ENCODE measurements at places on chromosomes 5 and 9.

DNA sequence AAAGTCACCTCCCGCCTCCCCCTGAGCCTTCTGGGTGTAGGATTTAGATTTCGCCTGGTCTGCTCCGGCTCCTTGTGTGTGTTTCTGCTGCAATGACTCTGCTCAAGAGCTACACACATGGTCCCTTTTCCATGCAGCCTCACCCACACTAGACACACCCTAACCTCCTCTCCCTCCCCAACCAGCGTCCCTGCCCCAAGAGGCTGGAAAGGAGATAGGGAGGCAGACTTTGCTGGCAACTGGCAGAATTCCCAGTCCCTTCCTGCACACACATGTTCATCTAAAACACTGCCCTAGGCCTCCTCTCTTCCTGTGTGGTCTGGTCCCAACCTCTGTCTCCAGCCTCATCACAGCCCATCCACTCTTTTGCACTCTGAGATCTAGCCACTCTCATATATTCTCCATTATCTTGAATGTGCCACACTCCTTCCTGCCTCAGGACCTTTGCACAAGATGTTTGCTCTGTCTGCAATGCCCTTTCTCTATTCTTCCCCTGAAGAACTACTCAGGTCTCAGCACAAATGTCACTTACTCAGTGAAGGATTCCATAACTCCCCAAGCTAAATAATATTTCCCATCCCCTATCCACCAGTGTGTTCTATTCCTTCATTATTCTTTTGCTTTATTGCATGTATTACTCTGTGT lies 253.8 kb downstream of the CDK5RAP2 start:
- no peak for DNase-seq

- DNase-seq: no peak
Measured at GRCh38 chr5:135323227-135323626, 75.8 kb downstream of the MACROH2A1 start.

DNA sequence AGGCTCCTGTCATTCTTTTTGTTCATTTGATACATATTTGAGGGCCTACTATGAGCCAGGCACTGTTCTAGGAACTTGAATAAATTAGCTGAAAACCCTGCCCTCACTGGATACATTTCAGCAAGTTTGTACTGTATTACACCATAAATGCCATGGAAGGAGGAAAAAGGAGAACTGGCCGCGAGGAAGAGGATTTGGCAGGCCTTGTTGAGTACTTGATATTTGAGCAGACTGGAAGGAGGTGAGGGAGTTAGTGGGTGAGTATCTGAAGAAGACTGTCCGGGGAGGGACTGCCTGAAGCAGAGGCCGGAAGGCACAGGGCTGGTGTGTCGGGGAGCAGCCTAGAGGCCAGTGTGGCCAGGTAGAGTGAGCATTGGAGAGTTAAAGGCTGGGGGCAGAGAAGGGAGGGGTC lies 4.5 kb downstream of the SNX30 start:
- no peak for DNase-seq

DNA sequence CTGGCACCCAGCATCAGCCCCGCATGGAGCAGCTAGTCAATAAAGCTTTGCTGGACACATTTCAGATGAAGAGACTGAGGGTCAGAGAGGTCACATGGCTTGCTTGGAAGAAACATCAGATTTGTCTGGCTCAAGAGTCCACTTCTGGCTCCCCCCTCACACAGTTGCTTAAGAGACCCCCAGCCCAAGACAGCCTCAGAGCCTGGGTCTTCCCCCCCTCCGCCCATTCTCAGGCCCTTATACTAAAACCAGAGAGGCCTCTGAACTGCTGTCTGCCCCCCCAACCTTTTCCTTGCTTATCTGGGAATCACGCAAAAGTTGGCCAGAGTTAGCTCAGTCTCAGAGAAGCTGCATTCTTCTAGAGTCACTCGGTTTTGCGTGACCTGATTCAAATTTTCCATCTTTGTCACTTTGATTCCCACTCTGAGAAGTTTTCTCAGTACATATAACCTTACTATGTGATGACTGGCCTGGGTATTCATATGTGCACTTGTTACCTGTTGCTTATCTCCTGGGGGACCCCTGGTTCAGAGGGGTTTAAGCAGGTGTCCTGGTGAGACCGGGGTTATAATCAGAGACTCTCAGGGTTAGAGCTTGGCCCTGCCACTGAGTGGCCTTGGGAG lies 145.4 kb upstream of the IER5L start:
- DNase-seq: no peak

GRCh38 chr5:81808106-81808505 lies 57.2 kb upstream of the SSBP2 start:
- no peak for DNase-seq

DNA sequence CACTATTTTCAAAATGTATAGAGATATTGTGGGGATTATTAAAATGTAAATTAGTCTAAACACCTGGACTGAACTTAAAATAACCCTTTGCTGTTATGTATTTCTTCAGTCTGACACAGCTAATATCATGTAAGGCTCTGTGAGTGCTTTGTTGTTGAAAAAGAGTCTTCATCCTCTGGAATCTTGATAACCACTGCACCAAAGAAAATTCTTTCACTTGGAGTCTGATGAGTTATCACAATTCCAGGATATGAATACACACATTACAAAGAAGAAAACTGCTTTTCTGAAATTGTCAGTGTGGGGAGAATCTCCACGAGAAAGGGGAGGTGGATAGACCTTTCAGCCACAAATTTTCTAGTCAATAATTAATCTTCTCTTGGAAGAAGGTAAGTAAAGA lies 42.3 kb upstream of the TARS1 start:
- DNase-seq: no peak

DNA sequence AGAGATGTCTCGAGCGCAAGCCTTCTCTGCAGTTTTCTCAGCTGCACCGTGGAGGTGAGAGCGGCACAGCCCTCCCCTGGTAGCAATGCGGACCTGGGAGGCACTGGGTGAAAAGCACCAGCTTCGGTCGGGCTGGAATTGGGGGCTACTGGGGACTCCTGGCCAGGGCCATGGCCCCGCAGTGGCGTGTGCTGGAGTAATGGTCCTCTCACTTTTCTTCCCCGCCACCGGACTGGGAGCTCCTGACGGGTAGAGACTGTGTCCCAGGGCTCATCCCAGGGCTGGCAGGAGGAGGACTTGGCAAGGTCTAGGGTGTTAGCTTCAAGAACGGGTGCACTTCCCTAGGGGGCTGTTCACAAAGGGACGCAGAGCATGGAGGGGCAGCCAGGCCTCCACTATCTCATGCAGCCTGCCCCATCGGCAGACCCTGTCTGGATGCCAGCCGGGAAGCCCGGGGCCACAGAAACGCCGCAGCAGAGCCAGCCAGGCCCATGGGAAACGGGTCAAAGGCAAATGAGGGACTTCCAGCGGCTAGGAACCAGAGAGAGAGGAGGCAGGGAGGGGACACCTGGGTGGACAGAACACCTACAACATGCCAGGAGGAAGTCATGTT lies 92.6 kb upstream of the MVB12B start:
- no peak for DNase-seq

GRCh38 chr5:119630752-119631440 lies 1.5 kb downstream of the FAM170A start:
- DNase-seq: no peak

Measured in stimulated activated CD4-positive, alpha-beta T cell treated with anti-CD3 and anti-CD28 coated beads, Interleukin-12 subunit alpha, Interleukin-12 subunit beta, amount 100 ng/mL, for 48 hours (primary cell).